ENCODE measurements at places on chromosomes 7 and 10. TPM values are rescaled to one million over a fixed set of nuclear protein-coding genes. Genes with fewer than 3 reads are reported as not detected.

The GIMAP7 gene
- total RNA-seq, result 39.7 TPM

The VPS37D gene
- 0.15 TPM for total RNA-seq

The ELFN1 gene
- total RNA-seq, result 0.06 TPM

The SEMA3E gene
- not detected for total RNA-seq

The SUN3 gene
- total RNA-seq, result not detected

The GIMAP1 gene
- 5.6 TPM for total RNA-seq

The GRID2IP gene
- total RNA-seq, result 0.26 TPM

DNA sequence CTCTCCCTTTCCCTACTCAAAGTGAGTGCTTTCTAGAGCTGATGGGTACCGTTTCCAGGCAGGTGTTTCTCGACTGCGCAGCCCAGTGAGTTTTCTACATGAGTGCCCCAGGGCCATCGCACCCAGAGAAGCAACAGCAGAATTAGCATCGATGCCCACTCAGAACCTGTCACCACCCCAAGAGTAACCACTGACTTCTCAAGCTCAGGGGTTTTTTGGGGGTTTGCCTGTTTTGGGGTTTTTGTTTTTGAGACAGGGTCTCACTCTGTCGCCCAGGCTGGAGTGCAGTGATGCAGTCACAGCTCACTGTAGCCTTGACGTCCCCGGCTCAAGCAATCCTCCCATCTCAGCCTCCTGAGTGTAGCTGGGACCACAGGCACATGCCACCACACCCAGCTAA, 25.7 kb downstream of the SNX8 start:
- ATAC-seq, result no peak

DNA sequence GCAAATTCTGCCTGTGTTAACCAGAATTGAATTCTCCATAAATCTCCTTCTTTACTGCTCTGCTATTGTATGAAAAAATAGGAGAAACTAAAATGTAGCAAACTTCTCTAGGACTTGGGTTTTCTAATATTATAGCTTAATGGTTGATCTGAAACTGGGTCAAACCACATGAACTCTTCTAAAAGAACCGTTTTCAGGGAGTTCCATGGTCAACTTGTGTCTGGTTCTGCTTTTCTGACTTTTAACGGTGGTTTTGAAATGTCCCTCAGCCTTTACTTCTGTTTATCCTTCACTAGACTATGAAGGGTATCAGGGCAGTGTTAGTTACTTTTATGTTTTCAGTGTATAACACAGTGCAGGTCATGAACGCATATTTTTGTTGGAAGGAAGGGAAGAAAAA, 242.2 kb downstream of the TSPAN12 start:
- ATAC-seq, result no peak

DNA sequence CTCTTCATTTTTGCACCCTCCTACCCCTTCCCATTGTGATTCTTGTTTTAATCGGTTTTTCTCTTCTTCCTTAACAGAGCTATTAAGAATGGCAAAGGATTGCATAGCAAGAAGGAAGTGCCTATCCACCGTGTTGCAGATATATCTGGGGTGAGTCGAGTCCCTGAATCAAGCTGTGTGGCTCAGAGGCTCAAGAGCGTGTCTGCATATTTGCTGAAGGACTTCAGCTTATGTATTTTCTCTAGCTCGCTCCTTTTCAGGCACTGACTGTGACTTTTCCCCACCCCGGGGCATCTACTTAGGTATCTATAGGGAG, 126.6 kb downstream of the LRRC4 start:
- no peak for ATAC-seq

GRCh38 chr10:98433881-98434732, 12.6 kb downstream of the HPS1 start:
- no peak for ATAC-seq

- ATAC-seq, result peak; percentile 93
Observed at GRCh38 chr10:16787361-16787791, 29.8 kb downstream of the RSU1 start.

GRCh38 chr10:46239247-46239646, 47.5 kb upstream of the ANTXRL start:
- peak; percentile 63 for ATAC-seq

DNA sequence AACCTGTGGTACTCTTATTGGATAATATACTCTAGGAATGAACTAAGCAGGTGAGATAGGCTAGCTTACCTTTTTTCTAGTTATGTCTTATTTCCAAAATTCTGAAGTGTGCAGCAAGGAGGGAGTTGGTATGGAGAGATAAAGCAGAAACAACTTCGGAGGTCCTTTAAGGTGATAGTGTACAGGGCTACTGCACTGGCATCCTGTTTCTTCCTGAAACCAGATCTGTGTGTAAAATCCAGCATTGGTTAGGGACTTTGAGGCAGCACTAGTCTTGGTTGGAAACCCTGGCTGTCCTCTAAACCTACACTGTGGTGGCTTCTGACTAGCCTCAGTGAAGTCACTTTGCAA, 66.9 kb upstream of the STRIP2 start:
- no peak for ATAC-seq

- peak; percentile 94 for ATAC-seq
Observed at GRCh38 chr10:124153023-124153826, 59.8 kb upstream of the CHST15 start.

- no peak for ATAC-seq
Observed at GRCh38 chr7:97126483-97127171, 9.1 kb downstream of the SDHAF3 start.

GRCh38 chr7:90736968-90737939, 141.1 kb downstream of the CDK14 start:
- ATAC-seq, result peak; percentile 31

GRCh38 chr10:88962336-88962735, 9.8 kb upstream of the ACTA2 start:
- no peak for ATAC-seq

DNA sequence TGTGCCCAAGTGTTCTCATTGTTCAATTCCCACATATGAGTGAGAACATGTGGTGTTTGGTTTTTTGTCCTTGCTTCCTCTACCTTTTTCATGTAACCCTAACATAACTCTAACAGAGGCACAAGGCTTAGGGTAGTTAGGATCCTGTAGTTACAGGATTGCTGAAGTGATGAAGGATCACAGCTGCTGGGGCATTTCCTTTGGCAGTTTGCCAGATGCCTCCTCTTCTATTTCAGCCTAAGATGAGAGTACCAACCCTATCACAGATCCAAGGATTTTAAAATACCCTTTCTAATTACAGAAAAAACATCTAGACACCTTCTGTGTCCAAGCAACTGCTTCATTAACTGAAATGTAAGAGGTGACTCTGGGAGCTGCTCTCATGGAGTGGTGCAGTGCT, 141.7 kb upstream of the COL1A2 start:
- ATAC-seq, result no peak

DNA sequence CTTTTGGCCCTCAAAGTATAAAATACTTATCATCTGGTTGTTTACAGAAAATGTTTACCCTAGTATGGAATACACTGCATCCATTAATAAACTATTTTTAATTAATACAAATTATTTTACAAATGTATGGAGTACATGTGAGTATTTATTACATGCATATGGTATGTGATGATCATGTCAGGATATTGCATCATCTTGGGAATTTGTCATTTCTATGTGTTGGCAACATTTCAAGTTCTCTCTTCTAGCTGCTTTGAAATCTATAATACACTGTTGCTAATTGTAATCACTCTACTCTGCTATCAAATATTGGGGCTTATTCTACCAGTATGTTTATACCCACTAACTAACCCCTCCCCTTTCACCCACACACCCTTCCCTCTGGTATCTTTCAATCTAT, 103.9 kb upstream of the THSD7A start:
- ATAC-seq, result no peak

GRCh38 chr7:36284456-36285090, 105.1 kb upstream of the ANLN start:
- no peak for ATAC-seq

GRCh38 chr7:53743697-53744402, 708.4 kb downstream of the POM121L12 start:
- ATAC-seq, result no peak

- no peak for ATAC-seq
Observed at GRCh38 chr10:35940141-35941041, 298.3 kb upstream of the FZD8 start.

GRCh38 chr10:88385601-88386203, 197.4 kb downstream of the RNLS start:
- peak; percentile 73 for ATAC-seq

GRCh38 chr7:130276796-130277762, 10.4 kb downstream of the CPA2 start:
- peak; percentile 90 for ATAC-seq

DNA sequence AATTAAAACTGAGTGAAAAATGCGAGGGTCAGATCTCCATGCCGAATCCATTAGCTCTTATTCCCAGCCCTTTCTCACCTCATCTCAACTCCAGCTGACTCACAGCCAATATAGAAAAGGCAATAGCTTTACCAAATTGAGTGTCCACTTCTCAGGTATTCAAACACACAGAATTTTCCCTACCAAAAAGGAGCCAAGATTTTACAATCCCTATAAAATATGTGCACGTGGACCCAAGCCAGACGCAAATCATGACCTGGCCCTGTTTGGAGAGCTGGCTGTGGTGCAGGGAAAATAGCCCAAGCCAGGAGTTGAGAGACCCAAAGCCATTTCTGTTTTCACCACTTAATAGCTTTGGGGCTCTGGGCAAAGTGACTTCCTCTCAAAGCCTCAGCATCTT, 379.7 kb upstream of the AUTS2 start:
- no peak for ATAC-seq

DNA sequence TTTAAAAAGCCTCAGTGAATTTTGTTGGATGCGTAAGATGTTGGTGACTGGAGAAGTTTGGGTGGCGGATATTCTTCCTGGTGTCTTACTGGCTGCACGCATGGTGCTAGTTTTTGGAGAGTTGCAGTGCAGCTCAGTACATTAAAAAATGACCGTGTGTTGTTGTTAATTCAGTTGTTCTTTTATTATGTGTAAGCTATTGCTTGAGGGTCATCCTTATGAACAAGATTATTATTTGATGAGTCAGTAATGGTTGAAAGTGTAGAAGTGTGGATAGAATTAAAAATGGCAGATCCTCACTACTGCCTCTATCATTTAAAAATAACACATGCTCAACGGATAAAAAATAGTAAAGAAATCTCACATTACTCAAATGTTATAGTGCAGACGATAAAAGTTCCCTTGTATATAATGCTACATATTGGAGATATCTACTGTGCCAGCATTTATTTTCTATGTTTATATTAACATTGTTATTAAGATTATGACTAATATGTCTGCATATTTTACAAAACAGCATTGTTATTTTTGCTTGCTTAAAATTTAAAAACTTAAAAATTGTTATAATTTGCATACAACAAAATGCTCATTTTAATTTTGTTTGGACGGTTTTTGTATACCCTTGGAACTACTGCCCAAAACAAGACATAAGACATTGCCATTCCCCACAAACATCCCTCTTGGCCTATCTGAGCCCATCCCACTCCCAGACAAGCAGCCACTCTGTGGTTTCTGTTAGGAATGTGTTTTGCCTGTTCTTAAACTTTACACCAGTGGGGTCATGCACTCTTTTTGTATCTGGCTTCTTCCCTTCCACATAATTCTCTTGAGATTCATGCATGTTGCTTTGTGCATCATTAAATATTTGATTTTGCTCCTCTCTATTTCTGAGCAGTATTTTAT, 142.0 kb downstream of the DOCK1 start:
- no peak for ATAC-seq

- no peak for ATAC-seq
Observed at GRCh38 chr7:21999896-22000295, 54.2 kb upstream of the CDCA7L start.

DNA sequence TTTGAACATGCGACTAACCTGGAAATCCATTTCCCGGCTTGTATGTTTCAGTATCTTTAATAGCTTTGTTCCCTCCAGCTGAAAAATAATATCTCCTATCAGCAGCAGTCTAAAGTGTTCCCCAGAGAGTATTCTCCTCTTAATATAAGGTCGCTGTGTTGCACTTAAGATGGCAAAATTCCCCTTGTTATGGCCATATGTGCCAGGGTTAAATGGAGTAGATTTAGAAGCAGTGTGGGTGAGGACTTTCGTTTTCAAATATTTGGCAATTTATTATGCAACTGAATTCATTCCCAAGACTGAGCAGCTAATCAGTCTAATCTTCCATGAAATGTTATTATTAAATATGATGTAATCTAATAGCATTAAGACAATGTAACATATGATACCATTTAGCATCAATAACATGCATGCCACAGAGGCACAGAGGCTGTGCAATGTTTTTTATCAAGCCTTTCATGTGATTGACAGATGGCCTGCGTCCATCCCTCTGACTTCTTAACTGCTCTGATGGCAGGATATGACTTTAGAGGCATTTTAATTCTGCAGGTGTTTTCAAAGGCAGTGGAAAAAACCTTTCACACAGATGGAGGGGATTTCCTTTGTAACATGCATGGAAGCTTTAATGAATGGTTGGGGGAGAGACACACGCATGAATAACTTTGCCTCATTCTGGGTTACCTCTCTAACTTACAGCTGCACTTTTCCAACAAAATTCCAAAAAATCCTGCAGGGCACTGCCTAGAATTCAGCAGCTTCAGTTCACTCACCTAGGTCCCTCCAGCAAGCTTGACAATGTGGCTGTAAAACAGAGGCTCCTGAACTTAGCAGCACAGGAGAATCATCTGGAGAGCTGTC, 55.1 kb upstream of the ZPBP start:
- ATAC-seq, result peak; percentile 80

DNA sequence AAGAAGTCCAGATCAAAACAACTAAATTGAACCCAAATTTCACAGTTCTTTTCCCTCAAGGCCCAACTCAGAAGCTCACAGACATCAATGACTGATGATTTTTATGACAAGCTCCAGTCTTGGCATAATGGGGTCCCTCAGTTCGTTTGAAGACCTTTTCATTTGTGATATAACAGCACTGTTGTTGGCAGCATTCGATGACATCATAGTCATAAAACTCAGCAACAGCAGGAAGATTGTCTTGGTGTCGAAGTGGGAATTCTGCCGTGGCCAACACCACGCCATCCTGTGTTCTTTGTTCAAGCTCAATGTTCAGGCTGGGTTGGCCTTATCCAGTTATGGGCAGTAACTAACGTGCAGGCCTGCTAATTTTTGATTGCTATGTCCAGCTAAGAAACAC, 261.7 kb downstream of the C7orf25 start:
- no peak for ATAC-seq

GRCh38 chr7:32659853-32660252, 164.6 kb downstream of the AVL9 start:
- ATAC-seq, result no peak

GRCh38 chr7:43309706-43310022, 197.2 kb downstream of the HECW1 start:
- no peak for ATAC-seq

DNA sequence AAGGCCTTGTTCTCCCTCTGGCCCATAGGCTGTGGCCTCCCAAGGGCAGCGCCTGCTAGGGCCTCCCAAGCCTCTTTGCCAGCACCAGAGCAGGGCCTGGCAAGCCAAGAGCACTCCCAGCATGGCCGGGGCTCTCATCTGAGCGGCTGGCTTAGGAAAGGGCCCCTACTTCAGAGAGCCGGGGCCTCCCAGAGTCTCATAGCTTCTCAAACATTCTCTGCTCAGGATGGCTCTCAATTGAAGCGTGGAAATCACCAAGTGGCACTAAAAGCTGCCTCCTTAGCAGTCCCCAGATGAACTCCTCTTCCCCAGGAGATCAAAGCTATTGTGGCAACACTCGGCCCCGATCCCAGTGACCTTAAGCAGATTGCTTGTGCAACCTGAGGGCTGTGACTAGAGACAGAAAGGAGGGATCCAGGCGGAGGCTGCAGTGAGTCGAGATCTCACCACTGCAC, 69.4 kb downstream of the FAM53B start:
- no peak for ATAC-seq

- no peak for ATAC-seq
Observed at GRCh38 chr10:9311702-9312499, 1257.4 kb downstream of the GATA3 start.

All from activated T-helper 17 cell treated with anti-CD3 and anti-CD28 coated beads, Interleukin-2, amount 50 U/mL, for 72 hours (primary cell).